ENCODE measurements at places on chromosomes 13 and 19.

- peak; percentile 91 for DNase-seq
Observed at GRCh38 chr19:40831502-40832430, 18.5 kb downstream of the CYP2A6 start.

- DNase-seq = no peak
Observed at GRCh38 chr13:35356572-35356971, 119.9 kb downstream of the MAB21L1 start.

DNA sequence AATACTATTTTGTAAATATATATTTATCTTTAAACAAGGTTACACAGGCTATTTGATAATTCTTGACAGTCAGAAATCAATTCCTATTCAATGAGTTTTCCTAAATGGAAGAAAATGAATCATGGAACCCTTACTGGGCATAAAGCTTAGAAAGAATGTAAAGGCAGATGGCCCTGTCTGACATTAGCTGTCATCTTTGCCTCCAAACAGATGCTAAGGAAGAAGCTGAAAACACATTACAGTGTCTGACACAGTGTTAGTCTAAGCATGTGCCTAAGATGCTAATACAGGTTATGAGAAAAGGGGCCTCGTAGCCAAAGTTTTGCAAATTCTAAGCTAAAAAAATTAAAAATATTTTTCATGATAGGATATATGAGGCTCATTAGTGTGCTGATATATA lies 112.8 kb downstream of the ITGBL1 start:
- DNase-seq = no peak

GRCh38 chr13:53138376-53139036 lies 109.9 kb downstream of the OLFM4 start:
- DNase-seq = no peak

DNA sequence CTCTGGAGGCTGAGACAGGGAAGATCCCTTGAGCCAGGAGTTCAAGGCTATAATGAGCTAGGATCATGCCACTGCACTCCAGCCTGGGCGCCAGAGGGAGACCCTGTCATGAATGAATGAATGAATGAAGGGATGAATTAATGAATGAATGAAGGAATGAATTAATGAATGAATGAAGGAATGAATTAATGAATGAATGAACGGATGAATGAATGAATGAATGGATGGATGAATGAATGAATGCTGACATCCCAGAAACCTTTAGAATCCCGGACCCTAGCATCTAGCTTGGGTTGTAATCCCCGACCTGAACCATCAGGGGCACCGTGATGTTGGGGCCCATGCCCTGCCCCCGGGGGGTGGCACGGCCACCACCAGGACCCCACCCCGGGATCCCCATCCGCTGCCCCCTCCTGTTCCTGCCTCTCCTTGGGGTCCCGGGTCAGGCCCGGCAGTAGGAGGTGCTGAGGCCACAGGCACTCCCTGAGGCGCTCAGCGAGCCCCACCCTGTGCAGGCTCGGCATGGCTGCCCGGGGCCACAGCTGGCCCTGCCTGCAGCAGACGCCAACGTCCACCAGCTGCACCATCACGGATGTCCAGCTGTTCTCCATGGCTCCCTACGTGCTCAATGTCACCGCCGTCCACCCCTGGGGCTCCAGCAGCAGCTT lies 3.4 kb downstream of the EBI3 start:
- DNase-seq = no peak

GRCh38 chr19:42254089-42254849 lies 659 bp downstream of the ERF start:
- DNase-seq = peak; percentile 48

Measured in NCI-H226 (cell line).